ENCODE measurements at places on chromosomes 3 and 15.

GRCh38 chr15:64222573-64223366 is 59.9 kb upstream of the PPIB start:
- no peak for DNase-seq

GRCh38 chr3:8888301-8888915 is 74.9 kb downstream of the RAD18 start:
- no peak for DNase-seq

DNA sequence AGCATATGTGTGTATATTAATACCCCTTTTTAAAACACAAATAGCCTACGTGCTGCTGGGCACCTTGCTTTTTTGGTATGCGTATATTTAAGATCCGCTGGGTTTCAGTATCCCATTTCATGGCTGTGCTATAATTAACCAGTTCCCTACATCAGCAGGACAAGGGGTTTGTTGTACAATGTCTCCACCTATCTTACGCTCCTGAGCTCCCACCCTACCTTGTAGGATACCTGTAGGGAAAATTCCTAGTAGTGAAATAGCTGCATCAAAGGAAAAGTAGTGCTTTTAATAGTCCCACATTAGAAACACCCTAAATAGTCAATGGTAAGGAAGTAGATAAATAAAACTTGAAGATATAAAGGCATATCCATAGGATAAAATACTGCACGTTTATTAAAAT is 1.4 kb downstream of the MAP6D1 start:
- DNase-seq: no peak

DNA sequence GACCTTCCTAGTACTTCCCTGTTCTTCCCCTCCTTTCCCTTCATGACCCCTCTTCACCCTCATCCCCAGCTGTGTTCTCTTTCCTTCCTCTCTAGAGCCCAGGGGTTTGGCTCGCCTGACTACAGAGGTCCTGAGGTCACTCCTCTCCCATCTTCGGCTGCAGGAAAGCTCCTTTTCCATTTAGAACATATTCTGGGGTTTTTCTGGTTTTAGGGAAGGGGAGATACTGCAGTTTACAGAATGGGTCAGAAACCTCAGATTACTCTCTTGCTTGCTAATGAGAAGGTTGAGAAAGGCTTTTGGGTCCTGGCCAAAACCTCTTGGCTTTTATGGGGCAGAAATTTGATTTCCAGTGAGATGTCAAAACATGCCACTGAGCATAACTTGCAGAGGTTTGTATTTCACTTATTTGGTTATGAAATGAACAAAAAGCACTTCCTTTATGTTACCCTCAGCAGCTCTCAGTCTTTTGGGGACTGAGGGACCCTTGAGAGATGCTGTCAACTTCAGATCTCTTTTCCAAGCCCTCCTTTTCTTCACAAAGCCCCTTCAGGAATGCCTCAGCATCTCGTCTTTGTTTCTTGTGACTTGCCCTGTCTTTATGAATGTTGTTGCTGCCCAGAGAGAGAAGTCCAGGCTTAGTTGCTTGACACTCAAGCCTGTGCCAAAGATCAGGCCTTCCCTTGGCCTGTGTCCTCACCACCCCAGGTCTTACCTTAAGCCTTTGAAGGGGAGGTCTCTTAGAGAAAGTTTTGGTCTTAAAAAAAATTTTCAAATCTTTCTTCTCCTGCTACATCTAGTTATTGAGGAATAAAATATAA is 121.7 kb upstream of the TPM1 start:
- no peak for DNase-seq

DNA sequence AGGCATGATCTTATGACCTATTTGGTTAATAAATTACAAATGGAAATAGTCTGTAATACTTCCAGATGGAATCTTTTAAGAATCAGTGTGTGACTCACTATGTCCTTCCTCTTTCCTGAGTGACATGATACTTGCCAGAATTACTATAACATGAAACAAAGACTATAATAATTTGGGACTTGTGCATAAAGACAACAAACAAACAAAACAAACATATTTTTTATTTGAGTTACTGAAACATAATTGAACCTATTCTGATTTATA is 1268.1 kb downstream of the OTOL1 start:
- DNase-seq: no peak

DNA sequence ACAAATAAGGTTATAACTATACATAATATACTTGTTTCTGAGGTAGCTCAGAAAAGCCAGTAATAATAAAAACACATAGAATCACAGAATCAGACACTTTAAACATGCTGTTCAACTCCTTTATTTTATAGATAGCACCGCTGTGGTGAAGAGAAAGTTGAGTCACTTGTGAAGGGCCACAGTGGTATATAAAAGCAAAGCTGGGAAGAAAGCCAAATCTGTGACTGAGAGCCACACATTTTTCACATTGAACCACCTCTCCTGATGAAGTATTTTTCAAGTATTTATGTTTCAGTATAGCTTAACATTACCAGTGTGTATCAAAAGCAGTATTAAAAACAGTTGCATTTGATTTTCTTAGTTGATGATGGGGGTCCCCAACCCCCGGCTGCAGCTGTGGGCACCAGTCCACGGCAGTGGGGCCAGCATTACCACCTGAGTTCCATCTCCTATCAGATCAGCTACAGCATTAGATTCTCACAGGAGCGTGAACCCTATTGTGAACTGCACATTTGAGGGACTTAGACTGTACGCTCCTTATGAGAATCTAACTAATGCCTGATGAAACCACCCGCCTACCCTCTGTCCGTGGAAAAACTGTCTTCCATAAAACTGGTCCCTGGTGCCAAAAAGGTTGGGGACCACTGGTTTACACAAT is 46.2 kb downstream of the TBL1XR1 start:
- DNase-seq: no peak

DNA sequence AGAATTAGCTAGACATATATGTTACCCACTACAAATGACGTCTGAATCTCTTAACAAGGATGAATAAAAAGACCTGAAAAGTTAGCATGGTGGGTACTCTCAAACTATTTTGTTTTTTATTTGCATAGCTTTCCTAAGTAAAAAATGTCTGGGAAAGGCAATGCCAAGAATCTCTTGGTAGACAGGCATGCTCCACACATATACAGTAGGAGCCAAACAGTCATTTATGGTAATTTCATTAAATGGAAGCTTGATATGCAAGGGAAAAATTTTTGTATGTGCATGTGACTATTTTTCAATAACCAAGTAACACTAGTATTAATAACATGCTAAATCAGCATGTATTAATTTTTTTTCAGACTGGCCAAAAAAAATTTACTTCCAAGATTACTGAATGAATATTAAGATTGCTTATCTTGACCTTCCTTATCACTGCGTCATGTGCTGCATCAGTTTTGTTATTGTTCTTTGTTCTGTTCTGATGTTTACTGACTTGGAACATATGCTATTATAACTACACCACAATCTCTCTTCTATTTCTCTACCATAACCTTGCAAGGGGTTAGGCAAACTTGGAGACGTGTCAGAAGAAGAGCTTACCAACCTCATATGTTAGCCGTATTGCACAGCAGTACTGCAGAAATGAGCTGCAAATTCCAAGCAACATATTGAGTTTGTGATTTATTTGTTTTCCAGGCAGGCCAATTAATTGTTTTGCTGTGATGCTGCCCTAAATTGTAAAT is 255.3 kb downstream of the RBMS3 start:
- no peak for DNase-seq

DNA sequence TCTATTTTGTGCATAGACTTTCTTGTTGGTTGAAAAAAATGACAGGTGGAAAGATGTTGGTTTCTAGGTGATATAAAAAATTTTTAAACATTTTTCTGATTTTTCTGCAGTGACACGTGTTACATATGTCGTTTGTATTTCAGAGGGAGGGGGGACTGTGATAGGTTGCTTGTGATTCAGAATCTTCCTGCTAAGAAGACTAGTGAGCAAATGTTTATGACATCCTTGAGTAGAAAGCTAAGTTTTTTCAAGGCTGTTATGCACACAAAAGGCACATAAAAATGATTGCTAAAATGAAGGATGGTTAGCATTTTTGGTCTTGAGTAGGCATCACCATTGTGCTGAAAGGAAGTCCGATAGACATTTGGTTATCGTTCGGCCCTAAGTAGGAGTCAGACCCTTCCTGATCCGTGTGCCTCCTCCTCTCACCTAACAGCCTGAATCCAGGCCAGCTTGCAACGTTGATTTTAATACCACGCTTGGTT is 1.5 kb downstream of the ZNF639 start:
- no peak for DNase-seq

DNA sequence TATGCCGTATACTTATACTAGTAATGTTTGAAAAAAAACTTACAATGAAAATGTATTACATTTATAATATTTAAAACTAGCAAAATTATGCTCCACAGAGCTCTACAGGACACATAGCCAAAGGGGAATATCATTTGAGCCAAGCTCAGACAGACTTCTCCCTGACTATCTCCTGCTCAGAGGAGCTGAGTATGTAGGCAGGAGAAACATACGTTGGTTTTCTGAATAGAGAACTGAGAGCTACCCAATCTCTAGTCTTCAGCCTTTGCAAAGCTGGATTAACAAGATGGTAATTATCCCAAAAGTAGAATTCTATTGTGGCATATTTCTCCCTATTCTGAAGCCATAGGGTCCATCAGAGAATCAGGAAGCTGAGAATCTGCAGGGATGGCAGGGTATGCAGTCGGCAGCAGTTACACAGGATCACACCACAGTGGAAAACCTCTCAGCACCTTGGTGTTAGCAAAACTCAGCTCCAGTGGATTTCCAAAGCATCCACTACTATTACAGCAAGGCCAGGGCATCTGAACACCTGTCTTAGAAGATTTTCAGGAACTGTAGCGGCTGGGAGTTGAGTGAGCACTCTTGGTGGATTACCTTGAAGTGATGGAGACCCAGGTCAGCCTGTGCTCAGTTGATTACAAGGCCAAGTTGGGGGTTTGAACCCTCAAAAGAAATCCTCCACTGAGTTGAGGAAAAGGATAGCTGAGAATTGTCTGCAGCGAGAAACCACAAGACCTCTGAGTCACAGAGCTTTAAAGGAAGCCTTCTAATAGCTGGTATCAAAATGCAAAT is 30.1 kb downstream of the GPR15 start:
- no peak for DNase-seq

DNA sequence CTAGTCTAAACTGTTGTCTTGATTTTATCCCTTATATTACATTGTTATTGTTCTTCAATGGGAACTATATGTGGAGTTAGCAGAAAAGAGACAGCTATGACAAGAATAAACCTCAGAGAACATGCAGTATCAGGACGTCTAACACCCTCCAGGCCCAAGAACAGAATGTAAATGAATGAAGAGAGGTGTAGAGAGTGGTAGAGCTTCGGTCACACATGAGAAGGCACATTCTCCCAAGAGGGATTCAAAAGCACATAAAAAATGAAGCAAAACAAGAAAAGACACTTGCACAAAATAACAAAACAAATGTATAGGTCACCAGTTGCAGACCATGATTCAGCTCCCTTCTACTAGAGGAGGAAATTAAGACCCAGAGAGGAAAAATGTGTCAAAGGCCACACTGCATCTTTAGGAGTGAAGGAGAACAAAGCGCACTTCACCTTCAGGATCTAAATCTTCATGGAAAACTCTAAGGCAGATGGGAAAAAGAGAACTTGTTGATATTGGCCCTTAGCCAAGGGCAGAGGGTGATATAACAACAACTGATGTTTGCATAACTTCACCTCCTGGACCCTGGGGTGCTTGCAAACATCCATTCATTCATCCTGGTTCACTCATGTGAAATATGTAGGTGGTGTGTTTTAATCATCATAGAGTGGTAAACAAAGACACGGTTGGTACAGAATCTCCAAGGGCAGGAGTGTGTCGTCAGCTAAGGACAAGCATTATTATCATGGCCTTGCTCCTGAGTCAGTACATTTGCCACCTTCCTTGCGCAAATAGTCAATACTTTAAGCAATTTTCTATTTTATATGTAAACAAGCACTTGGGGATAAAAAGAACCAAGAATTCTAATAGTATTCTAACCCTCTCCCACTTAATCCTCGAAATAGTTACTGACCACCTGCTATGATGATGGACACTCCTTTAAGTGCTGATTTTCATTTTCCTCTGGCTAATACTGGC is 8.8 kb downstream of the NEK10 start:
- no peak for DNase-seq

GRCh38 chr3:122100591-122101463 is 45.7 kb downstream of the CD86 start:
- DNase-seq: no peak

- DNase-seq: no peak
Observed at GRCh38 chr15:92839696-92840095, 60.4 kb upstream of the CHD2 start.

GRCh38 chr3:189269365-189269764 is 97.6 kb downstream of the TPRG1 start:
- DNase-seq: no peak

DNA sequence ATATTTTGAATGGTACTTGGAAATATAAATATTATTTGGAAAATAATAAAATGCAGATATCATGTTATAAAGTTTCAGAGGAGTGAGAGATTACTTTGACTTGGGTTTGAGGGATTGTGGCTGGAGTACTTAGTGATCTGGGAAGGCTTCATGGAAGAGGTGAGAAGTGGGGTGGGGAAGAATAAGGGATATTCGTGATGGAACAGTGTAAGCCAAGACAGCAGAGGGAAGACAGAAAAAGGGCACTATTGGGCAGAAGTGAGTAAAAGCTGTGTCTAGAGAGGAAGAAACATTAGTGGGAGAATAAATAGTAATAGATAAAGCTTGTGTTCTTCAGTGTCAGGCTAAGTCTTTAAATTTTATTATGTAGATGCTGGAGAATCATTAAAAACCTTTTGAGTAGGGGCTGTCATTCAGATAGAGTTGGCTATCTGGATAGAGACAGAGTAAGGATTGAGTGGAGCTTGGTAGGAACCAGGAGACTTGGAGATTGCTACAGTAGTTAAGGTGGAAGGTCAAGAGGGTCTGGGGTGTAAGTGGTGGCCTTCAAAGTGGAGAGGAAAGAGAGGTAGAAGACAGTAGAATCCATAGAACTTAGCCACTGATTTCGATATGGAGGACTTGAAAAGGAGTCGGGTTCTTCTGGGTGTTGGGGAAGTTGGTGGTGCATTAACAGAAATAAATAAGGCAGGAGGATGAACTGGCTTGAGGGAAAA is 11.9 kb downstream of the UBE2E1 start:
- DNase-seq: no peak

DNA sequence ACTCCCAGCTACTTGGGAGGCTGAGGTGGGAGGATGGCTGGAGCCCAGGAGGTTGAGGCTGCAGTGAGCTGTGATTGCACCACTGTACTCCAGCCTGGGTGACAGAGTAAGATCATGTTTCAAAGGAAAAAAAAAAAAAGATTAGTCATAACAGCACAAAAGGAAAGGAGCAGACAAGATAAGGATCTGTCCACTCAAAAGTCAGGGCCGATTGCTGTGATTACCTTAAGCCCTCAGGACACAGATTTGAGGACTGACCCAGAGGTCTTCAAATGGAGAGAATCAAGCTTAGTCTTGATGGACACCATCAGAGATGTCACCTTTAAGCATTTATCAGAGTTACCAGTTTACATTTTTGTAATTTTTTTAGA is 23.9 kb upstream of the HEG1 start:
- DNase-seq: no peak

- no peak for DNase-seq
Observed at GRCh38 chr3:44992555-44993470, 16.8 kb downstream of the EXOSC7 start.

DNA sequence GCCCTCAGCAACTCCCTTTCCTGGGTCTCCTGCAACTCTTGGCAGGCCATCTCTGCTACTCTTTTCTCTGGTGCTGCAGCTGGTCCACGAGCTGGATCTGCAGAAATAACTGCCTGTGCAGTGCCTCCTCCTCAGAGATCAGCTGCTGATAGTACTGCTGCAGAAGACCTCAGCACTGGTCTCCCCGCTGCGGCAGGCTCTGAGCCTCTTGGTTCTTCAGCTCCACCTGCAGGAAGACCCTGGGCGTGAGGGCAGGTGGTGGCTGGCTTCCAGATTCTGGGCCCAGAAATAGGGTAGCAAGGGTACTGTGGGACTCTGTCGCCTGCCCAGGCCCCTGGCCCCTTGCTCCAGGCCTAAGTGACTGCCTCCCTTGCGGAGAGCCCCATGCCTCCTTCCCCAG is 79.7 kb upstream of the C2CD4B start:
- no peak for DNase-seq
